ENCODE measurements at places on chromosomes 2 and 18.

DNA sequence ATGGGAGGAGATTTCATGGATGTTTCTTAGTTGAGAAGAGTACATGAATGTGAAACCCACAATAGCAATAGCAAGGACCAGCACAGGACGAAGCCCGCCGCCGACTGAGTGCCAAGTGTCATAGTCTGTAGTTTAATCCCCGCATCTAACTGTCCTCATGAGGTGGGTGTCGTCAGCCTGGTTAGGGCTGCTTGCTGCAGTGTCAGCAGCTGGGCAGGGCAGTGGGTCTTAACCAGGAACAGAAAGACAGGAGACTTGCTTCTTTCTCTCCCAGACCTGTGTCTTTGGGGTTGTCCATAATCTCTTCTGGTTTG, 146.6 kb downstream of the VAPA start:
- peak; percentile 49 for DNase-seq

GRCh38 chr18:31876707-31877106, 66.2 kb downstream of the TRAPPC8 start:
- DNase-seq: no peak

GRCh38 chr18:31301201-31301655, 16.7 kb upstream of the DSG1 start:
- no peak for DNase-seq

- no peak for DNase-seq
These were observed 48.6 kb upstream of the SEC11C start for GRCh38 chr18:59090966-59091603.

DNA sequence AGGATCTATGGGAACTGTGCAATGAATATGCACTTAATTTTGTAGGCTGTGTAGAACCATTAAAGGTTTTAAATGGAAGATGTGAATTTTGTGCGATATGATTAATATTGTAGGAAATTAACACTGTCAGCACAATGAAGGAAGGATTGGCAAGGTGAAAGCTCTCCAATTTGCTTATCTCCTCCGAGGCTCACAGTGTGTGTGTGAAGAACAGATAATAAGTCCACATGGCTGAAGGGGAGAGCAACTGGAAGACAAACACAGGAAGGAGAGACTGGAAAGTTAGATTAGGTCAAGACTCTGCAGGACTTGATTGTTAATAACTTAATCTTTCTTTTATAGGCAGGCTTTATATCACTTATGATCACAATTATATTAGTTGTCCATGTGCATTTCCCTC, 269.7 kb upstream of the VRK2 start:
- no peak for DNase-seq

GRCh38 chr2:143840601-143841000, 679.3 kb downstream of the ZEB2 start:
- DNase-seq: no peak

GRCh38 chr2:36797324-36798070, 101.0 kb downstream of the VIT start:
- DNase-seq: no peak
